Right atrium auricular region (tissue), 2 donors: ENCODE measurements at places on chromosomes 12 and 14.

- DNase-seq, result no peak
These were observed 22.8 kb downstream of the DDX24 start for GRCh38 chr14:94058128-94058673.

- DNase-seq, result no peak
These were observed 59.1 kb downstream of the LRP6 start for GRCh38 chr12:12207746-12208145.

GRCh38 chr12:130711756-130712155, 4.3 kb downstream of the RIMBP2 start:
- DNase-seq, result no peak

- DNase-seq, result peak; percentile 70
These were observed 23.0 kb downstream of the OR10P1 start for GRCh38 chr12:55659486-55660385.

- DNase-seq, result no peak
These were observed 24.0 kb downstream of the TTC9 start for GRCh38 chr14:70665448-70666360.

DNA sequence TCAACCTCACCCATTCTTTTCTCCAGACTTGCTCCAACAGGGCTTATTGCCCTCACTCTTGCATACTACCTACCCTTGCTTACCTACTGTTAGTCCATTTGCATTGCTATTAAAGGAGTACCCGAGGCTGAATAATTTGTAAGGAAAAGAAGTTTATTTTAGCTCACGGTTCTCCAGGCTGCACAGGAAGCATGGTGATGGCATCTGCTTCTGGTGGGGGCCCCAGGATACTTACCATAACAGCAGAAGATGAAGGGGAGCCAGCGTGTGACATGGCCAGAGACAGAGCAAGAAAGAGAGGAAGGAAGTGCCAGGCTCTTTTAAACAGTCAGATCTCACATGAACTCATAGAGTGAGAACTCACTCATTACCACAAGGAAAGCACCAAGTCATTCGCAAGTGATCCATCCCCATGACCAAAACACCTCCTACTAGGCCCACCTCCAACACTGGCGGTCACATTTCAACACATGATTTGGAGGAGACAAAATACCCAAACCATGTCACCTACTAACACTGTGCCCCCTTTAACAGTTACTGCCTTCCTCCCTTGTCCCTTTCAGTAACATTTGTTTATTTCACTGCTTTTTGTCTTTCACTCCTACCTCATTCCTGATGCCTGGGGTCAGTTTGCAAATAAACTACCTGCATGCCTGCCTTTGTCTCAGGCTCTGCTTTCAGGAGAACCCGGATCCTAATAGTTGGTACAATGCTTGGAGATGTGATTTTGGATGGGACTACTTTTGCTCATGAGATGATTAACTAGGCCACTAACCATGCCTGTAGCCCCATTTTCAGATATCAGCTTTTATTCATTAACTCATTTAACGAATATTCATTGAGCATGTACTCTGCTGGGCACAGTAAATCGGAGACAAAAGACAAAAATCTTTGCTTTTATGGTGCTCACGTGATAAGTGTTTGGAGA, 41.6 kb upstream of the CSRP2 start:
- no peak for DNase-seq

DNA sequence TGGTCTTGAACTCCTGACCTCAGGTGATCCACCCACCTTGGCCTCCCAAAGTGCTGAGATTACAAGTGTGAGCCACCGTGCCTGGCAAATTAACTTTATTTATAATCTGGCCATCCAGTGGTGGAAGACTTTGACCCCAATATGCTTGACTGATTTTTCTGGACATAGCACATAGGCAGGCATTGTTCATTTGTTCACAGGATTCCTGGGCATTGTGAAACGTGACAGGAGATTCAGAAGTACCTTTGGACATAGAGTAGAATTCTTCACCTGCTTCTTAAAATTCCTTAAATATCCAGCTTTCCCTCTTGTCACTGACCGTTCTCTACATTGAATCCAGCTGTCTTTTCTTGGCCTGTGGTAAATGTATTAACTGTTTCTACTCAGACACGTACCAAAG, 103.1 kb downstream of the SCN8A start:
- DNase-seq, result no peak

DNA sequence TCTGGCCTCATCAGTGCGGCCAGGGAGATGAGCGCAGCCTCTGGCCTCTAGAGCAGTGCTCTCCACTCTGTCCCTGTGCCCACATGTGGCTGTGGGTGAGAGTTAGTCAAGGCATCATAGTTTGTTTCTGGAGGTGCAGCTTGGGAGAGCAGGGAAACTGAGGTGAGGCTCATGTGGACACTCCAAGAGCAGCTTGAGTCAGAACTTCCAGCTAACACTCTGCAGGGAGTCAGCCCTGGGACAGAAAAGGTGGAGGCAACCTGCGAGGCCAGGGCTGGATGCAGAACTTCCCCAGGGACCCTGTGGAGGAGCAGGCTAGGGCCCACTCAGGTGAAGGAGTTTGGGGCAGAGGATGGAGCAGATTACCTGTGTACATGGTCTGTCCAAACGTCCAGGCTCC, 10.8 kb downstream of the ISCA2 start:
- DNase-seq, result no peak

GRCh38 chr12:26226629-26227360, 31.4 kb downstream of the SSPN start:
- no peak for DNase-seq

- DNase-seq, result no peak
These were observed 238.5 kb downstream of the GPHN start for GRCh38 chr14:66746316-66747006.

- DNase-seq, result no peak
These were observed 64.9 kb downstream of the FBXO33 start for GRCh38 chr14:39367387-39367751.

- DNase-seq, result no peak
These were observed 212.7 kb downstream of the ERC1 start for GRCh38 chr12:1203735-1204019.

- no peak for DNase-seq
These were observed 433.8 kb downstream of the FUT8 start for GRCh38 chr14:65846196-65846868.
